Effector memory CD4-positive, alpha-beta T cell (primary cell): ENCODE measurements at places on chromosomes 12 and 14.

DNA sequence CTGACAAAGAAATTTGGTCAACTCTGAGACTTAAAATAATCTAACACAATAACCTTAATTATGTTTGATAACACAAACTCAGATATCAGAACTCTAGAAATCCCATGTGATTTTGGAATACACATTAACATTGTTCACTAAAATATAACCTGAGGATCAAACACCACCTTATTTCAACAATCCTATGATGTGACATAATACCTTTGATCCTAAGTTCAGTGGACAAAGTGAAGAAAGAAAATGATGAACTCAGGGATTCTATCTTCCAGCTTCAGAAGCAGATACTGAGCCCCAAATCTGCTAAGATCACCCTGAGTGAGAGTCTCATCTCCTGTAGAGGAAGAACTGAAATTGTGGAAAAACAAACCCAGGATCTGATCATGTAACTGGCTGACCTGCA lies 35.7 kb upstream of the APOF start:
- no peak for DNase-seq

- no peak for DNase-seq
These were observed 6.4 kb downstream of the SLC2A13 start for GRCh38 chr12:40099423-40099853.

DNA sequence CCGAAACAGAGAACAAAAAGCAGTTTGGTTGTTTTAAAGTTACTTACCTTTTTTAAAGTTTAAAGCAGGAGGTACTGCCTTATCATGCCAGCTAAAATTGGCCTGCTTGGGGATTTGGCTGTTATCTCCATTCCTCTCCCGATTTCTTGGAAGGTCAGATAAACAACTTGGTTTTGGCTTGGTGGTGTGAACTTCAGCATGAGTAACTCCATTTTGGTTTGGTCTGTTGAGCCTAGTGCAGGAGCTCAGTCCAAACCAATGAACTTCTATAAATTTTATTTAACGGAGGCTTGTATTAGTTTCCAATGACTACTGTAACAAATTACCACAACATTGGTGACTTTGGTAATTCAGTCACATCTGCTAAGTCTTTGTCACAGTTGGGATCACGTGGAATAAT lies 82.3 kb downstream of the PLEKHA5 start:
- no peak for DNase-seq

- no peak for DNase-seq
These were observed 74.2 kb upstream of the GNG2 start for GRCh38 chr14:51786227-51786626.

DNA sequence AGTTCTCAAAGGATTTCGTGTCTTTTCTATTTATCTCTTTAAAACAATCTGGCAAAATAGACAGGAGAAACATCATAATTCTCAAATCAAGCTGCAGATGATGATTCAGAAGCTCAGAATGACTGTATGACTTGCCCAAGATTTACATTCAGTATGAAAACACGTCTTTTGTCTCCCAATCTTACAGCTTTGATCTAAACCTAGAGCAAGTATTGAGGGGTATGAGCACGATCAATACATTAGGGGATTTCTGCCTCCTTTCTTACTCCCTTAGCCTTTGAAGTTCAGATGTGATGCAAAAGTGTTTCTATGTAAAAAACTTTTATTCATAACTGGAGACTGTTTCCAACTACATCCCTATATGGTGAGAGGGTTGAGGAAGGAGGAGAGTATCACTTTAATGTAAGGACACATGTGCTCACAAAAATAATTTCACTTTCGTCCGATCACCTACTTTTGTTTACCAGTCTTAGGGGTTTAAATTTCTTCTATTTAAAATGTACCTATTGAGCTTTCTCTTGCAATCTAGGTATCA lies 454.8 kb downstream of the TMTC2 start:
- DNase-seq = no peak

DNA sequence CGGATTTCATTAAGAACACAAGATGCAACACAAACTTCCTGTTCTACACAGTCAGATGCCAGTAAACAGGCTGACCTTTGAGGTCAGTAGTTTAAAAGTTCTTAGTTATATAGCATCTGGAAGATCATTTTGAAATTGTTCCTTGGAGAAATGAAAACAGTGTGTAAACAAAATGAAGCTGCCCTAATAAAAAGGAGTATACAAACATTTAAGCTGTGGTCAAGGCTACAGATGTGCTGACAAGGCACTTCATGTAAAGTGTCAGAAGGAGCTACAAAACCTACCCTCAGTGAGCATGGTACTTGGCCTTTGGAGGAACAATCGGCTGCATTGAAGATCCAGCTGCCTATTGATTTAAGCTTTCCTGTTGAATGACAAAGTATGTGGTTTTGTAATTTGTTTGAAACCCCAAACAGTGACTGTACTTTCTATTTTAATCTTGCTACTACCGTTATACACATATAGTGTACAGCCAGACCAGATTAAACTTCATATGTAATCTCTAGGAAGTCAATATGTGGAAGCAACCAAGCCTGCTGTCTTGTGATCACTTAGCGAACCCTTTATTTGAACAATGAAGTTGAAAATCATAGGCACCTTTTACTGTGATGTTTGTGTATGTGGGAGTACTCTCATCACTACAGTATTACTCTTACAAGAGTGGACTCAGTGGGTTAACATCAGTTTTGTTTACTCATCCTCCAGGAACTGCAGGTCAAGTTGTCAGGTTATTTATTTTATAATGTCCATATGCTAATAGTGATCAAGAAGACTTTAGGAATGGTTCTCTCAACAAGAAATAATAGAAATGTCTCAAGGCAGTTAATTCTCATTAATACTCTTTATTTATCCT lies 13.5 kb downstream of the PTGER2 start:
- no peak for DNase-seq

DNA sequence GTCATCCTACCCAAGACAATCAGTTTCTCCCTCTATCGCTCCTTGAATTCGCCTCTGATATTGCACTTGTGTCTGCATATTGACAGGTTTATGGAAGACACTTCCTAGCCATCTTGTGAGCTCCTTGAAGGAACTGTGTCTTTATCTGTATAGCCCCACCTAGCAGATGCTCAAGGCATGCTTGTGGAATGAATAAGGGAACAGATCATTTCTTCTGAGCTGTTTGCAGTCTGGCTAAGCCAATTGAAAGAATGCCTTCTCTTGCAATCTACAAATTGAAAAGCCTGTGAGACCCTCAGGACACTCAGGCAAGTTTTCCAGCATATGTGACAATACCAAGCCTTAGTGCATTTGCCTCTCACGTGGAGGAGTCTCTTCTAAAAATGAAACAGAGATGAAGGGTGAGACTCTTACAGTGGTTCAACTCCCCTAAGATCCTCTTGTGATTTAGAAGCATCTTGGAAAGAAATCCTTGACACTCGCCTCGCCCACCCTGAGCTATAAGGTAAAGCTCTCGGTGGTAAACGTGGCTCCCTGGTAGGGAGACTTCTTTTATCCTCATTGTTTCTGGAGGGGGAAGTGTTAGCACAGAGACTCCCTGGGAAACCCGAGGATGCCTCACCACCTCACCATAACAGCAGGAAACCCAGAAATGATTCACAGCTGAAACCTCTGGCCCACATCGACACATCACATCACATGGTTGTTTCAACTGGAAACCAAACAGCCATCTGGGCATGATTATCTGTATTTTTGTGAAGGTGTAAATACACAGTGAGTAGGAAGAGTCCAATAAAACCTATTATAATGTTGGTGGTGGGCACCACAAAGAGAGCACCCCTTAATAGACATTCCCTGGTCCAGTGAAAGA lies 112.3 kb upstream of the BCL2L14 start:
- DNase-seq = no peak

DNA sequence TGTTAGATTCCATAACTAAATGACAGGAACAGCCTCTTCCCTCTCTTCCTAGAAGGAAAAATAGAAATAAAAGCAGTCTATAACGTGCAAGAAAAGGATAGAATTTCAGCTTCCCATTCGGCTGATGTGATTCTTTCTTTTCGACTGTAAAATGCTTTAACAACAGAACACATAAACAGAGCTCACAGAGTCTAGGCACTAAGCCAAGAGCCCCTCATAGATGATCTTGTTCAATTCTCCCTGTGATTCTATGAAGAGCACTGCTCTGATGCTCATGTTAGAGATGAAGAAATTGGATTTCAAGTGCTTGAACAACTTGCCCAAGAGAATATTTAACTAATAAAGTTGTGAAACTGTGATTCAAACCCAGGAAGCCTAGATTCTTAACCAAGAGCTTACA lies 232.7 kb downstream of the RPAP3 start:
- no peak for DNase-seq

DNA sequence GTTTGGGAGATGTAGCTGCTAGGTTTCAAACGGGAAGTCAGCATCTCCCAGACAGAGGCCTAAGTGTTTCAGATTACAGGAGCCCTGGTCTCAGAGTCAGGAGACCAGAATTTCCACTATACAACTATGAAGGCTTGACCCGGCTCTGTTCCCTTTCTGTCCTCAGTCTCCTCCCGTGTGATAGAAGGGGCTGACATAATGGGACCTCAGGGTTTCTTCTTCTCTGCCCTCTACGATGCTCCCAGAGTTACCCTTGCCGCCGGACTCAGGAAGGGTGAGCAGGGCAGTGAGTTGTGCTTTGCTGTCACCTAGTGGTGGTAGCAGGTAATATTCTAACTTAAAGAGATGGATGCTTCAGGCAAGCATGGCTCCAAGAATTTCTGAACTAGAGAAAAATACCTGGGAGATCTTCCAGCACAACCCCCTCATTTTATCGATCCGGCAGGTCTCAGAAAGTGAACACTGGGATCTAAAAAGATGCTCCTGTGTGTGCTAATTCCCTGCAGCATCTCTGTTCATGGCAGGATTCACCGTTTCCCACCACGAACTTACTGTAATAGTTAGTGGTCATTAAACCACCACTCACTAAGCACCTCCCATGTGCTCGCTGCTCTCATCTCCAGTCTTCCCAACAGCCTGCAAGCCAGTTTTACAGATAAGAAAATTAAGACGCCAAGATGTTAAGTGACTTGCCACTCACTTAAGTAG lies 84.4 kb downstream of the VWF start:
- DNase-seq = no peak

DNA sequence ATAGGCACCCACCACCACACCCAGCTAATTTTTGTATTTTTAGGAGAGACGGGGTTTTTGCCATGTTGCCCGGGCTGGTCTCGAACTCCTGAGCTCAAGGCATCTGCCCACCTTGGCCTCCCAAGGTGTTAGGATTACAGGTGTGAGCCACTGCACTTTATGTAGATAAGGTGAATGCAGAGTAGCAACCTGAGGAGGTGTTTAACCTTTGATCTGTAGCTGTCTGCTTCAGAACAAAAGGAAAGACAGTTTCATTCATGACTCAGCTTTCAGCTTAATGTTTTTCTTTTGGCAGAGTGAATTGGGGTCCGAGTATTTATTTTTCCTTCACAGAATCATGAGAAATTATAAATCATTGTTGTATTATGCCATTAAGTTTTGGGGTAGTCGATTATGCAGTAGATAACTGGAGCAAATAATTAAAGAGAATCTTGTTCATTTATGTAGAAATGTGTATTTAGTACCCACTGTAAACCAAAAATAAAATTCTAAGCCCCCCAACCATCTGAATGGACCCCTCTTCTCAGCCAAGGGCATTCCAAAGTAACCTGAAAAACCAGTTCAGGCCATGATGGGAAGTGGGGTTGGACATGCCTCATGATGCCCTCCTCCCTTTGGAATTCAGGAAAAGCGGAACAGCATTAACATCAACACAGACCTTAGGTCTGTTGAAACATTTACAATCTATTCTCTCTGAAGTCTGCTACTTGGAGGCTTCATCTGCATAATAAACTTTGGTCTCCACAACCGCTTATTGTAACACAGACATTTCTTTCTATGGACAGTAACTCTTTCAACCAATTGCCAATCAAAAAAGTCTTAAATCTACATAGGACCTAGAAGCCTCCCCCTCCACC lies 10.7 kb upstream of the STX2 start:
- no peak for DNase-seq

GRCh38 chr14:69865701-69866365 lies 13.4 kb upstream of the SMOC1 start:
- no peak for DNase-seq

DNA sequence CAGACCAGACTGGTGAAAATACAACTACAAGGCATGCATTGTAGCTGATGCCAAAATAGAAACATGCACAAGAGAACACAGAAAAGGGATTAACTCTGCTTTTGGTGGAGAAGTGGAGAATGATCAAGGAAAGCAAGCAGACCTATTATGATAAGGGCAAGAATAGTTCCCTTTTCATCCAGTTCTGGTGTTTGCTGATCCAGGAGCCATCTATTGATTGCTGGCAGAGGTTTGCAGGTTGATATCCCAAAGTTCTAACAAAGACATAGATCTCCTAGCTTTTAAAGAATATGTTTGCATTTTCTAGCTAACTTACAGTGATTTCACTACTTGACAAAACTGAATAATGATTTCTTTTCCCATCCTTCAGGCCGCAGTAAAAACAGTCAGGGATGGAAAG lies 166.2 kb upstream of the CDKN3 start:
- no peak for DNase-seq

- no peak for DNase-seq
These were observed 42.7 kb upstream of the NID2 start for GRCh38 chr14:52111583-52111982.

DNA sequence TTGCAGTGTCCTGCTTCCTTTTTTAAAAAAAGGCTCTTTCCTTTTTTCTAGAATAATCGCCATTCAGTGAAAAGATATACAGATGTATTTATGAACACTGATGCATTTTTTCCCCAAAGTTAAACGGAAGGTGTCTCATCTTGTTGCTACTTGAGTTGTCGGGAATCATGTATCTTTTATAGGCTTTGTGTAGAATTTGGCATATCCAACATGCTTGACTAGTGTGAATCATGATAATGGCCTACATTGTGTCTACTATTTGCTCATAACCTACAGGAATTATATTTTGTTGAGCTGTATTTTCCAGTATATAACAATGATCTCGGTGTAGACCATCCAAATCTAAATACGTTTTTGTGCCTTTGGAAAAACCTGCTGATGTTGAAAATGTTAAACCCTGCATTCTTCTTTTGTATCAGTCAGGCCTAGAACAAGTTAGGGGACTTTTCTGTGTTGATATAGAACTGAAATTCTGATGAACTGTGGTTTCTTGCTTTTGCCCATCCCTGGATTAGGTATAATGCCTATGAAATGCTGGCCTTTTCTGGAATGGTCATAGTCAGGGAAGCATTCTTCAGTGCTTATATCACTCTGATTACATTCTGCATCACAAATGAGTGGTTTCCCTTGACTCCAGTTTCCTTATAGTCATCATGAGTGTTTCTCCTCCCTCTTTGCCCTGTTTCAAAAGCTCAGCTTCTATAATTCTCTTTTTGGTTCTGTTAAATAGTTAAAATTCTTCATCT lies 10.8 kb downstream of the BMAL2 start:
- no peak for DNase-seq

GRCh38 chr12:51393676-51394545 lies 2.7 kb upstream of the GALNT6 start:
- peak; percentile 61 for DNase-seq

DNA sequence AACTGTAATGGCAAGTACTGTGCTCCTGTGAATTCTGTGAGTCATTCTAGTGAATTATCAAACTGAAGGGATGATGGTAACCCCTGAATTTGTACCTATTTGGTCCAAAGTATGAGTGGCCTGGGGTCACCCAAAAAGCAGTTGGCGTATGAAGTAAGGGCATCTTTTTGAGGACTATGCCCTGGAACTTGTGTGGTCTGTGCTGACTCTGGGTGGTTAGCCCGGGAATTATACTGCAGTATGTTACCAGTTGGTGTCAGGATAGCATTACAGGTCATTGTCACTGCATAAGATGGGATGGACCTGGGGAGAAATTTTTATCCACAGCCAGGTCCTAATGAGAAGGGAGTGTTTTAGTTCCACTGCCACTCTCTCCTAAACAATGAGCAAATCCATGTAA lies 174.7 kb downstream of the SSPN start:
- DNase-seq = no peak

GRCh38 chr14:36270191-36270590 lies 50.2 kb downstream of the MBIP start:
- DNase-seq = no peak
